C1 segment of cervical spinal cord (tissue), 14 donors: ENCODE measurements at places on chromosomes 3 and 15.

DNA sequence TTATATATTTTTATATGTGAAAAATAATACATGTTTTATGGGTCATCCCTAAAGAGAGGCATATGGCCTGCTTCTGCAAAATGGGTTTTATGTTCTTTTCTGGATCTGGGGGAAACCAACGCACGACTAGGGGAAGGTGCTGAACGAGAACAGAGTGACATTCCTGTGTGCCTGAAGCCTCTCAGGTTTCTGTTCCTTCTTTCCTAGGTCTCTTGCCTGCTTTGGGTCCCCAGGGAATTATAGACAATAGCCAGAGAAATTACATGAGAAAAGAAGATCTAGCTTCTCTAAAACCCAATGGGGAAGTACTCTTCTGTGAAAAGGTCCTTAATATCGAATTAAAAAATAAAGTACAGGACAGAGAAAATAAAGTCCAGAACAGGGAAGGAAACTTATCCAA lies 66.5 kb downstream of the IGSF11 start:
- DNase-seq: no peak

DNA sequence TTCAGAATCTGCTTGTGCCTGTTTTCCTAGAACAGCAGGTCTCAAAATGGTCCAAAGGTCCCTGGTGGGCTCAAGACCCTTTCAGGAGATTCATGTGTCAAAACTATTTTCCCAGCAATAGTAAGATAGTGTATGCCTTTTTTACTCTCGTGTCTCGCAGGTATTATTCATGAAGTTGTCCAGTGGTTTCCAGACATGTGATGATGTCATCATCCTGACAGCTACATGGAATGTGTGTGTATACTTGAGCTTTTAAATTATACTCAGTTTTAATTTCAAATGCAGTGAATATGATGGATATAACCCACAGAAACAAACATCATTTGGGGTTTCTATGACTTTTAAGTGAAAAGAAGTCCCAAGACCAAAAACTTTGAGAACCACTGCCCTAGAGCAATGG lies 288.6 kb downstream of the NTRK3 start:
- DNase-seq: no peak

- DNase-seq: no peak
Measured at GRCh38 chr3:9653565-9654248, 4.4 kb downstream of the MTMR14 start.

DNA sequence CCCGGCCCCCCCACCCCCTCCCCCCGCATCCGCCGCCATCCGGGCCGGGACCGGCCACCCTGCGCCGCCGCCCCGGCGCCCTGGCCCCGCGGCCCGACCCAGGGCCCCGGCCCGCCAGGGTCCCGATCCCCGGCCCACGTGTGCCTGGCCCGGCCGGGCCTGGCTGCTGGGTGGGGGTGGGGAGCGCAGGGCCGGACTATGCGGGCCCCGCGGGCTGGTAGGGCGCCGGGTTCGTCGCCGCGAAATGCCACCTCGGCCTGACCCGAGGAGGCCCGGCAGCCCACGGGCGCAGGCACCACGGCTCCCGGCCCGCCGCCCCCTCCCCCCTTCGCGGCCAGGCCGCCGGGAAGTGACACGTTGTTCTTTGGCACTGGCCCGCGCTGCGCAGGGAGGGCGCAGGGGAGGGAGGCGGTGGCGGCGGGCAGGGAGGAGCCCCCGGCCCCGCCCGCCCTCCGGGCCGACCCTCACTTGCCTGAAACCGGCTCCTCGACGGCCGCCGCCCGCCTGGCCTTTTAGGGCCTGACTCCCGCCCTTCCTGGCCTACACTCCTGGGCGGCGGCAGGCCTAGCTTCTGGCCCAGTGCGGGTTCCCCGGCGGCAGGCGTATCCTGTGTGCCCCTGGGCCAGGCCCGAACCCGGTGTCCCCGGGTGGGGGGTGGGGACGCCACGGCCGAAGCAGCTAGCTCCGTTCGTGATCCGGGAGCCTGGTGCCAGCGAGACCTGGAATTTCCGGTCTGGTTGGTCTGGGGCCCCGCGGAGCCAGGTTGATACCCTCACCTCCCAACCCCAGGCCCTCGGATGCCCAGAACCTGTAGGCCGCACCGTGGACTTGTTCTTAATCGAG lies 515 bp downstream of the EIF4G1 start:
- DNase-seq: peak; percentile 46

DNA sequence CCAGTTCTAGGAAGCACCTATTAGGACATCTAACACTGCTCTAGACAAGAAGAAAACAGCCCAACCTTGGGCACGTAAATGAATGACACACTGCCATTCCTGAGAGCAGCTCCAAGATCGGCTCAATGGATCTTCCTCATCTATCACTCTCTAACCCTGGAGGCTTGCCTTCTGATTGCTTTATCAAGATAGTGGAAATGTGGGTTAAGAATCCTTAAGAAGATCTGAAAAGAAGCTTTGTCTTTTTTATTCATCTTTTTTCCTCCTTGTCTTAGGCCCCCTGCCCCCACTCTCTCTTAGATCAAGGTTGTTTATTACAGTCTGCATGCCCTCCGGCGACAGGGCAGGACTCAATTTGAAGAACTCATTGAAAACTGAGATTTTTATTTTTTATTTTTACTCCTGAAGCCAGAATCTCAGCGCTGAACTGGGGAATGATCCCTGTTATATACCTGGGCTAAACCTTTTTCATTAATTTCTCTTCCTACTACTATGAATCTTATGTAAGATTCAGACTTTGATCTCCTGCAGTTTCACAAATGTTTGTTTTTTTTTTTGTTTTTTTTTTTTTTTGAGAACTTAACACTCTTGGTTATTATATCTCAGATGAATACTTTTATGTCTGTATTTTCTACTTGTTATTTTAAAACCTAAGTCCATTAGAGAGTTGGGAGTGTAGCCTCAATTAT lies 219.5 kb downstream of the SV2B start:
- DNase-seq: no peak

- no peak for DNase-seq
Measured at GRCh38 chr3:154214306-154214705, 93.1 kb downstream of the ARHGEF26 start.

DNA sequence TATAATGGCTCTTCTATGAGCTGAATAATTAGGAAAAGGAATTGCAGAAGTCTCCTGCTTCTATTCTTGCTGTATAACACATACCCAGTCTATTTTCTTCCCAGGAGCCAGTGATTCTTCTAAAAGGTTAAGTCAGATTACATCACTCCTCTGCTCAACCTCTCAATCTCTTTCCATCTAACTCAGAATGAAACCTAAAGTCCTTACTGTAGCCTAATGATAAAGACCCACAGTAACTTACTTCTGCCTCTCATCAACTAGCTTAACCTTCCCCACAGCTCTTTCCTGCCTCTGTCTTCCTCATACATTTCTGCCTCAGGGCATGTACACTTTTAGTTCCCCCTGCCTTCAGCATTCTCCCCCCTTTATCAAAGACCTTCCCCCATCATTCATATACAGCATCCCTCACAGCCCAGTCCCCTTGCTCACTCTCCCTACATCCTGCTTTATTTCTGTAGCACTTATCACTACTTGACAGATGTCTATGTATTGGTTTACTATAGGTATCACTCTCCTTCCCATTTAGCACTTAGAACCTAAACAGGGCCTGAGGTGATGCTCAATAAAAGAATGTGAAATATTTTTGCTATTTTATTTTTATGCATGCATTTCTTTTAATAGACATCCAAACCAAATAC lies 28.5 kb upstream of the CMTM6 start:
- no peak for DNase-seq
